ENCODE measurements at places on chromosomes 2 and 18.

DNA sequence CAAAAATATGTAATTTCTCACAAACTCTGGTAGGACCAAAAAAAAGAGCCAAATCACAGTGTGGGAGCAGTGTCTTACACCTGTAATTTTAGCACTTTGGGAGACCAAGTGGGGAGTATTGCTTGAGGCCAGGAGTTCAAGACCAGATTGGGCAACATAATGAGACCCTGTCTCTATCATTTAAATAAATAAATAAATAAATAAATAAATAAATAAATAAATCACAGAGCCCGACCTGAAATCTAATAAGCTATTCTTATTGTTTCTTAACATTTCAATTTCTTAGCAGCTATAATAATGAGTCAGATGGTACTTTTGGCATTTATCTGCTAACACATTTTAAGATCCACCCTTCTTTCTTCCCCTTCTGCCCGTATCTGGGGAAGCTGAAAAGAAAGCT lies 1229.6 kb downstream of the SUCLG1 start:
- DNase-seq, result no peak

GRCh38 chr2:54570925-54571694 lies 115.0 kb downstream of the SPTBN1 start:
- peak; percentile 48 for DNase-seq

DNA sequence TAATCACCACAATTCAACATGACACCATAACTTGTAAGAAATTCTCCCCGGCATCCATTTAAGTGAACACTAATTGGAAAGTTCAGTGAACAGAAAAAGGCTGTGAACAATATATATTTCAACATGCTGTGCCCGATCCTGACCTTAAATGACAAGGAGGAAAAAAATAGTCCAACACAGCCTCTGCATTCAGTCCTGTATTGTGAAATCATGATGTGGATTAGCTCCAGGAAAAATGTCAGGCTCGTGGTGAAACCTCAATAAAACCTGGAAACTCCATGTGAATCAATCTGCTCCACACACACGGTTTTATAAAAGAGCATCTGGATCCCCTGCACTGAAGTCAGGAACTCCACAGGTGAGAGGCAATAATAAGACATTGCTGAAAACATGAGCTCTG lies 145.4 kb upstream of the SPOPL start:
- no peak for DNase-seq

GRCh38 chr2:61125798-61126197 lies 36.2 kb upstream of the C2orf74 start:
- DNase-seq, result no peak

DNA sequence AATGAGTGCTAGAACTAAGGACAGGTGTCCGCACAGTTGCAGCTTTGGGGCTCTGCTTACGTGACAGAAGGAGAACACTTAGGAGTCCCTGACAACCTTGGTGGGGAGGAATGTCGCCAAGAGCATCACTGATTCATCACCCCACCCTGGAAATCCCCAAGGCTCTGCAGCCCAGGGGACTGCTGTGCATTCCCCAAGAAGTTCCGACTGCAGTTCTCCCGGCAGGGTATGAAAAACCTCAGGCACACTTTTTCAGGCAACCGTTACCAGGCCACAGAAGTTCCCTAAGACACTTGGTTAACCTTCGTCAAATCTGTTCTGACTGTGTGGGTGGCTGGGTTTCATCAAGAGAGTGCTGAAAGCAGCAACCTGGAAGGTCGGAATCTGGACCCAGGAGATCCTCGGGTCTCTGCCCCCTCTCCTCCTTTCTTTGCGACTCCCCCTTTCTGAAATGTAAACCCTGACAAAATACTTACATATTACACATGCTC lies 192.1 kb upstream of the CXCR4 start:
- DNase-seq, result no peak

- no peak for DNase-seq
These were observed 647.9 kb downstream of the PLCL1 start for GRCh38 chr2:198452327-198452726.

GRCh38 chr2:236879416-236879963 lies 206.2 kb upstream of the COPS8 start:
- DNase-seq, result no peak

GRCh38 chr2:134391751-134392160 lies 137.9 kb downstream of the MGAT5 start:
- no peak for DNase-seq

- no peak for DNase-seq
These were observed 10.4 kb downstream of the CIB4 start for GRCh38 chr2:26630669-26631360.

DNA sequence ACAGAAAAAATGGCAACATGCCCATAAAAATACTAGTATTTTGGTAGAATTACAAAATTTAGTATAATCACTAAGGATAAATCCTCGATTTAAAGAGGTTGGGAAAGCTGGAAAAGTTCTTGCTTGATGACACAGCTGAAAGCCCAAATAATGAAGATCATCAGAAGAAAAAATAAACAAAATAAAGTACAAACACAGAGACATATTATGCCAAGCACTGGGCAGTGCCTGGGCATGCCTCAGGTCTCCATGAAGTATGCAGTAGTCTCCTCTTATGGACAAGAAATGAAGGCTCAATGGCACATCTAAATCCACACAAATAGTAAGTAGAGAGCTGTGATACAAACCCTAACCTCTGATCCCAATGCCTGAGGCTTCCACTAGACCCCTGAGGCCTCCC lies 57.7 kb downstream of the RNU4ATAC start:
- no peak for DNase-seq

DNA sequence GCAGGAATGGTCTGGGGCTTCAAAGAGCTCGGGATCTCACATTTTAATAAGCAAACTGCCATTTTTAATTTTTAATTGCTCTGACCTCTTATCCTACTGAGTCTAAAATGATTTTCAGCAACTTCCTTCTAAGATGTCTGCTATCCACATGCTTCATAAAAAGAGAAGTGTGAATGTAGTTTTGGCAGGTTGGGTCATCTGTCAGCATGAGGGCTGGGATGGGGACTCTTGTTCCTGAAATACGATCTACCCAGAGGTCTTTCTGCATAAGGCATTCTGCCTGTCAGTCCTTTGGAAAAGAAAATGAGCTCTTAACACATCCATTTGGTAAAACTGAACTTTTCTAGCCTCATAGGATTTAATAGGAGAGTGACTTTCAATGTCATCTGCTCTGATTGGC lies 252.8 kb upstream of the APCDD1 start:
- no peak for DNase-seq

GRCh38 chr18:9973470-9973869 lies 59.7 kb downstream of the VAPA start:
- no peak for DNase-seq

DNA sequence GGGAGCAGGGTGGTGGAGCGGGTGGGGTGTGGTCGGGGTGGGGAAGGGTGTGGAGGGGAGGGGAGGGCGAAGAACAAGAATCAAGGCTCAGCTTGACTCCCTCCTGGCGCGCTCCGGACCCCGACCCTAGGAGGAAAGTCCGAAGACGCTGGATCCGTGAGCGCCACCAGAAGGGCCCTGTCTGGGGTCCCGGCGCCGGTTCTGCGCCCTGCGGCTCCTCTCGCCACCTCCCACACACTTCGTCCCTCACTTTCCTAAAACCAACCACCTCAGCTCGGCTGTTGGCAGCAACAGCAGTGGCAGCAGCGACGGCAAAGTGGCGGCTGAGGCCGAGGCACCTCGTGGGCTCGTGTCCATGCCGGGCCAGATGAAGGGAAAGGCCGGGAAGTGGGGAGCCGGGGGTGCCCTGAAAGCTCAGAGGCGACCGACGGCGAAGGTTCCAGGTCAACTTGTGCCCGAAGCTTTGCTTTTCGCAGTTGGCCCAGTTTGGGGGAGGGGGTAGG lies 2.1 kb downstream of the KLHL14 start:
- no peak for DNase-seq

DNA sequence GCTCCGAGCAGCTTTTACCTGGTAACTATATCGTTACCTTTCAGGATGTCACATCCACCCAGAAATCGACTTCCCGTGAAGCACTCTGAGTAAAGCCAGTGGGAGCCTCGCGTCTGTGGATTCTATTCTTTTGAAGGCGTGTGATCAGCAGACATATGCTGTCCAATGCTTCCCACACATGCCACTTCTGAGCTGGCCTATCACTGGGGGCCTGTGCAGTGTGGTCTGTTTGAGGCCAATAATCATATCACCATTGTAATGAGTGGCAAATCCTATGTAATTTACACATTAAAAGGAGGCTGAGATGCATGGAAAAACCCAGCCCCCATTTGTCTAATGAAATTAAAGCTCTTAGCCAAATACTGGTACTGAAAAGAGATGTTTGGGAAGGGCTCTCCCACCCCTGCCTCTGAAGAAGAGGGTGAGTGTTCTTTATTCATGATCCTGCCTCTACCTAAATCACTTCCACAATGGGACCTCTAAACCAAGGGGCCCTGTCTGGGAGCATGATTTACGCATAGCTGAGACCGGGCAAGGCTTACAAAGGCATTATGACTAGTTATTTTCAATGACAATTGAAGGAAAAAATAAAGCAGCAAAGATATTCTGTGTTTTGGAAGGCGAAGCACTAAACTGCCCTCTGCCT lies 686.8 kb downstream of the ZEB2 start:
- DNase-seq, result no peak

GRCh38 chr18:38545071-38545470 lies 979.5 kb upstream of the CELF4 start:
- no peak for DNase-seq

GRCh38 chr2:121142452-121142851 lies 142.6 kb downstream of the TFCP2L1 start:
- DNase-seq, result no peak

GRCh38 chr2:74031221-74031620 lies 46.5 kb downstream of the TET3 start:
- DNase-seq, result no peak

DNA sequence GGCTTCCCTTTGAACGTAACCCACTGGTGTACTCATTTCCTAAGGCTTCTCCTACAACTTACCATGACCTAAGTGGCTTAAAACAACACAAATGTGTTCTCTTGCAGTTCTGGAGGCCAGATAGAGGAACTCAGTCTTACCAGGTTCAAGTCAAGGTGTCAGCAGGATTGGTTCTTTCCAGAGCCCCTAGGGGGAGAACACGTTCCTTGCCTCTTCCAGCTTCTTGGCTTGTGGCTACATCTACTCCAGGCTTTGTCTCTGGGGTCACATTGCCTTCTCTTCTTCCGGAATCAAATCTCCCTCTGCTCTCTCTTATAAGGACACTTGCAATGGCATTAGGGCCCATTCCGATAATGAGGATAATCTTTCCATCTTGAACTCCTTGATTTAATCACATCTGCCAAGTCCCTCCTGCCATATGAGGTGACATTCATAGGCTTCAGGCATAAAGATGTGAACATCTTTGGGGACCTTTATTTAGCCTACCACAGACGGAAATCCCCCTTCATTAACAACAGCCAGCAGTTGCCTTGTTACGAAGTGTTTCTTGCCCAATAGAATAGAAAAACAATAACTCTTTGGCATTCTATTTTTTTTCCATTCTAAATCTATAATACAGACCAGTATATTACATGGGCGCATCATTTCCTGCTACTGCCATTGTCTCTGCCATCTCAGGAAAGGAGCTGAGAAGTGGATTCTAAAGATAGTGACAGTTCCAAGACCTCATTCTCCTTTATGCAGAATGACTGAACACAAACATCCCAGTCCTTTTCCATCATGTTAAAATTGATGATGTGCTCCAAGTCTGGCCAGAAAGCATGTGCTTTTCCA lies 362.0 kb downstream of the ZNF521 start:
- DNase-seq, result no peak

DNA sequence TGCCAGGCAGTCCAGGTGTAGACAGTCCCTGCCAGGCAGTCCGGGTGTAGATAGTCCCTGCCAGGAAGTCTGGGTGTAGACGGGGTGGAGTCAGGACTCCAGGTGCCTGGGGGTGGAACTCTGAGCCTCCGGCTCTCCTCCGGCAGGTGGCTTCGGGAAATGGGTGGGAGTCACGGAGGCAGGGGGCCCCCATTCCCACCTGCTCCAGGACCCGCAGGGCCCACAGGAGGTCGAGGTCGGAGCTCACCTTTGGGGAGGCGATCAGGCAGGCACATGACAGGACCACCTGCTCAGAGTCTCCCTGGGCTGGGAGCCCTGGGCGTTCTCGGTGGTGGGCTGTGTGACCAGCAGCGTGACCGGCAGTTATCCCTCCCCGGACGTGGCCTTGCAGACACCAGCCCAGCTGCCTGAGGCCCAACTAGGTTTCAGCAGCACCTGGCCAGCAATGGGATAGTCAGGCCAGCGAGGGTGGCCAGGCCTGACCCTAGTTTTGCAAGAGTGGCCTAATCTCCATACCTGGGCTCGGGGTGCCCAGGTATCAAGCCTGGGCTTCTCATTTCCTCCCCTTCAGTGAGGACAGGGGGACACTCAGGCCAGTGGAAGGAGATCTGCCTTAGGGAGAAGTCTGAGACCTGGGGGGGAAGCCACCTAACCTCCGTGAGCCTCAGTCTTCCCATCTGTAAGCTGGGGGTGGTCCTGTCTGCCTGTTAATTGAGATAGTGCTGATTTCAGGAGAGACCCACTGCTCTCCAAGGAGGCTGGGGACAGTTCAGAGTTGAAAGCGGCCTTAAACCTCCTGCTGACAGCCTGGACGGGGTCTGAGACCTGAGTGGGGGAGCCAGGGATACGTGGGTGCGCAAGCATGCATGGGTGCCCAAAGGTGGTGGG lies 13.2 kb downstream of the GPC1 start:
- no peak for DNase-seq

DNA sequence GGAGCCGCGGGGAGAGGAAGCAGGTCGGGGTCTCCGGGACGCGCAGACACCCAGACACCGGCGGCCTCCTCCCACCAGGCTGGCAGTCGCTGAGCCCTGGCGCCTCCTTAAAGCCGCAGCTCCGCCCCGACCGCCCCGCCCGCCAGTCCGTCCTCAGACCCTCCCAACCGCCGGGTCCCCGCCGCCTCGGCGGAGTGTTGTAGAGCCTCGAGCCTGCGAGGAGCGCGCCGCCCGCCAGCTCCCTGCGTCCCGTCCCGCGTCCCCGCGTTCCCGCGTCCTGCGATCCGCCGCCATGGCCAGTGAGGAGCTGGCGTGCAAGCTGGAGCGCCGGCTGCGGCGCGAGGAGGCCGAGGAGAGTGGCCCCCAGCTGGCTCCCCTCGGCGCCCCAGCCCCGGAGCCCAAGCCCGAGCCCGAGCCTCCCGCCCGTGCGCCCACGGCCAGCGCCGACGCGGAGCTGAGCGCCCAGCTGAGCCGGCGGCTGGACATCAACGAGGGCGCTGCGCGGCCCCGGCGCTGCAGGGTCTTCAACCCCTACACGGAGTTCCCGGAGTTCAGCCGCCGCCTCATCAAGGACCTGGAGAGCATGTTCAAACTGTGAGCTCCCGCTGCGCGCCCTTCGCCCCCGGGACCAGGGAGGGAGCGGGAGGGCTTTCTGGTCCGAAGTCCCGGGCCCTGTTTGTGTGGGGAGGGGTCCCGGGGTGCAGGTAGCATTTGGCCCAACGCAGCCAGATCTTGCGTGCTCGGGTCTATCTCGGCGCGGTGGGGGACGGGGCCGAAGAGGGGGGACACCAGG lies at the start of gene EFHD1:
TSS of gene EFHD1 (plus strand) at position 192 of the 793 bp plus-strand sequence. CDS start at position 293, 101 bp downstream.
- peak; percentile 16 for DNase-seq

GRCh38 chr2:238727585-238728329 lies 120.1 kb upstream of the TWIST2 start:
- no peak for DNase-seq

DNA sequence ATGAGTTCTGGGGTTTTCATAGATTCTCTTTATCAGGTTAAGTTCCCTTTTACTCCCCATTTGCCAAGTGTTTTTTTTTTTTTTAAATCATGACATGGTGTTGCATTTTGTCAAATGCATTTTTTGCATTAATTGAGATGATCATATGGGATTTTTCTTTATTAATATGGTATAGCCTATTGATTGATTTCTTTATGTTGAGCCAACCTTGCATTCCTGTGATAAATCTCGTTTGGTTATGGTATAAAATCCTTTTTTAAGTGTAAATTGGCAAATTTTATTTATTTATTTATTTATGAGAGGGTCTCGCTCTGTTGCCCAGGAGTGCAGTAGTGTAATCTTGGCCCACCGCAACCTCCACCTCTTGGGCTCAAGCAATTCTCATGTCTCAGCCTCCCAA lies 81.5 kb upstream of the ACVR1 start:
- DNase-seq, result no peak
